ENCODE measurements at places on chromosomes 6 and 20. TPM values are rescaled to one million over a fixed set of nuclear protein-coding genes. Genes with fewer than 3 reads are reported as not detected.
A peak's percentile ranks its signal among the peaks of the same experiment; 100 is the strongest.

MRPL18 gene
- polyA plus RNA-seq: 54.5 TPM

PRPH2 gene
- 2.6 TPM for polyA plus RNA-seq

FAM217B gene
- polyA plus RNA-seq: 21.0 TPM

EEF1A2 gene
- 810 TPM for polyA plus RNA-seq

WFDC2 gene
- polyA plus RNA-seq: 1.2 TPM

MEI4 gene
- 0.05 TPM for polyA plus RNA-seq

FKBP1C gene
- polyA plus RNA-seq: 0.32 TPM

ATXN1 gene
- 17.8 TPM for polyA plus RNA-seq

GRCh38 chr20:1187605-1188171 is 2.9 kb upstream of the TMEM74B start:
- DNase-seq: no peak

DNA sequence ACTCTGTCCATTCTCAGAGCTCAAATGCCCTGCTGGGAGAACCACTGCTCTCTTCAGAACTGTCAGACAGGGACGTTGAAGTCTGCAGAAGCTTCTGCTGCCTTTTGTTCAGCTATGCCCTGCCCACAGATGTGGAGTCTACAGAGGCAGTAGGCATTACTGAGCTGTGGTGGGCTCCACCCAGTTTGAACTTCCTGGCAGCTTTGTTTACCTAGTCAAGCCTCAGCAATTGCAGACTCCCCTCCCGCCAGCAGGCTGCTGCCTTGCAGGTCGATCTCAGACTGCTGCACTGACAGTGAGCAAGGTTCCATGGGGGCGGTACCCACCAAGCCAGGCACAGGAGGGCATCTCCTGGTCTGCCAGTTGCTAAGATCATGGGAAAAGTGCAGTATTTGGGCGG is 21.8 kb upstream of the UFL1 start:
- DNase-seq: no peak

GRCh38 chr6:16249971-16250370 is 11.6 kb downstream of the GMPR start:
- no peak for DNase-seq

- DNase-seq: no peak
These were observed 83.2 kb upstream of the TBX18 start for GRCh38 chr6:84847390-84848160.

GRCh38 chr6:14573703-14574290 is 456.2 kb downstream of the CD83 start:
- DNase-seq: no peak

- DNase-seq: no peak
These were observed 109.8 kb downstream of the PTPRK start for GRCh38 chr6:128410584-128410983.

- no peak for DNase-seq
These were observed 30.1 kb downstream of the CMTR1 start for GRCh38 chr6:37463110-37463509.

DNA sequence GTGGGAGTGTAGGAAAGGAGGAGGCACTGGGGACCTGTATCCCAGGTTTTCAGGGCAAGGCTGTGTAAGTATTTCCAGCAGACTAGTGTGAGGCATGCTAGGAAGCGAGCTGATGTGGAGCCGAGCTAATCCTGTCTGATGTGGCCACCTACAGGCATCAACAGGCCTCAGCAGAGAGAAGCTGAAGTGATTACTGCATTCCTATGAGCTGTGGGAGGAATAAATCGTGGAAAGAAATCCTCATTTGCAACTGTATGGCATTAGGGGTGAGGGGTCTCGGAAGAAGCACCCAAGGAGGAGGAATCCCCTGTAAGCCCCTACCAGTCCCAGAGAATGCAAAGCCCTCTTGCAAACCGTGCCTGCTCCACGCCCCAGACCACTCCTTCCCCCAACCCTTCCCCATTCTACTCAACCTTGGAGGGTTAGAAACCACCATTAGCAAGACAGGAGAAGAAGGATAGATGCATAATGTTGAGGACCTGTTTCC is 41.6 kb downstream of the C6orf15 start:
- peak; percentile 55 for DNase-seq

GRCh38 chr6:11366934-11367637 is 134.6 kb upstream of the NEDD9 start:
- DNase-seq: no peak

DNA sequence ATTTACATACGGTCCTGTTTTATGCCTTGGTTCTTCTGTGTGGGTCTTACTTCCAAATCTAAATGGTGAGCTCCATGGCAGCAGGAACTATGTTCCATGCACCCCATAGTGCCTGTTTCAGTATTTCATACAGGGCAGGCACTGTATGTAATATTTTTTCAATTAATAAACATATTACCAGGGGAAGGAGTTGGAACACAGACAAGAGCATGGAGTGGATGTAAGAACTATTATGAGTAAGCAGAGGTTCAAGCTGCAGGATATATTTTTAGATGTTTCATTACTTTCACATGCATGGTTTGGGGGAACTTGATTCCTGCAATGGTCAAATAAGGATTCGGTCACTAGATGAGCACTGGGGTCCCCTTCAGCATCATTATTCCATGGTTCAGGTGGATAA is 108.3 kb downstream of the KIF13A start:
- peak; percentile 65 for DNase-seq

- no peak for DNase-seq
These were observed 16.1 kb downstream of the FBXO30 start for GRCh38 chr6:145798530-145798929.

DNA sequence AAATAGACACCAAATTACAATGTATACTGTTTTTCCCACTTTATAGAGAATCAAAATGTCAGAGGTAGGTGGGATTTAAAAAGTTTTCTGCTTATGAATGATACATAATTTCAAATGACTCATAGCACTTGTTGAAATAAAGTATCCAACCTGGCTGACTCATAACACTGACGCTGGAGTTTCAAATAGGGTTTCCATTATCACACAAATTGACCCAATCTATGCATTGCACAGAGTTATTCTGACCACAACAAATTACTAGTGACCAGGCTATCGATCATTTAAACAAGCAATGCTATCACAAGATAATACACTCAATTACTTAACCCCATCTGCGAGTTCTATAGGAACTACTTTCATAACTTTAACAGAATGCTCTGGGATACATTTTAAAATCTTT is 31.9 kb upstream of the PRELID3B start:
- no peak for DNase-seq

- DNase-seq: no peak
These were observed 34.9 kb upstream of the TNFAIP3 start for GRCh38 chr6:137832110-137832509.
